ENCODE measurements at places on chromosomes 2 and 18. TPM values are rescaled to one million over a fixed set of nuclear protein-coding genes. Genes with fewer than 3 reads are reported as not detected.

GRCh38 chr2:19682493-19682892, 219.3 kb downstream of the TTC32 start:
- DNase-seq = no peak

DNA sequence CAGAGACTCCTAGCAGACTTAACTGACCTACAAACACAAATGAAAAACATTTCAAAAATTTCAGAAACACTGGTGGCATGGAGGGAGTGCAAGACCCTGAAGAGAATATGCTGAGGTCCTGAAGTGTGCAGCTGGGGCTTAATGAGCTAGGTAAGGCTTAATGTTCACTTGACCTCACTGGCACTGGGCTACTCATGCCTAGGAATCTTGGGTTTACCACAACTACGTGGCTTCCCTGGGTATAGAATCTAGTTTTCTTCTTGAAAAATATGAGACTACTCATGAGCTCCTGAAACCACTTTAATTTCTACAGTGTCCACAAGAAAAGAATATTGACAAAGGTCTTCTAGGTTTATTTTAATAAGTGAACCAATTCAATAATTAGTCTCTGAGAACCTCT, 139.8 kb downstream of the HNMT start:
- DNase-seq = no peak

Gene ITGB6
- total RNA-seq = not detected

Gene DES
- 0.38 TPM for total RNA-seq

Gene AQP12B
- not detected for total RNA-seq

Data from NCI-H460 (cell line).